ENCODE measurements at places on chromosomes 3 and 15. TPM values are rescaled to one million over a fixed set of nuclear protein-coding genes. Genes with fewer than 3 reads are reported as not detected.

GRCh38 chr3:62003835-62004234 is 369.5 kb downstream of the FEZF2 start:
- DNase-seq: no peak

DNA sequence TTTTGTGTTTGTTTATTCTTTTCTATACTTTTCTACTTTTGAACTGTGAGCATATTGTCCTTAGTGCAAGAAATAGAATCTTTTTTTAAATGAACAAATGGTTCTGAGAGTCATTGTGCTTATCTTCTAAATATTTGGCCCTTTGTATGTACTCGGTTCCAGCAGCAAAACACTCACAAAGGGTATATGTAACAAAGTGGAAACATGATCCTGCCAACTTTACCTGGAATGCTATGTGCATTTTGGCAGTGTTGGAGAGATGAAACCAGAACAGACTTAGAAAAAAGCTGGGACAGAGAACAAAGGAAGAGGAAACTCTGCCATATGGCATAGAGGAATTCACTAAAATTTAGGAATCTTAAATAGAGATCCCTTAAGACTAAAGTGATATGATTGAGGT is 150.1 kb downstream of the FGF12 start:
- no peak for DNase-seq

DNA sequence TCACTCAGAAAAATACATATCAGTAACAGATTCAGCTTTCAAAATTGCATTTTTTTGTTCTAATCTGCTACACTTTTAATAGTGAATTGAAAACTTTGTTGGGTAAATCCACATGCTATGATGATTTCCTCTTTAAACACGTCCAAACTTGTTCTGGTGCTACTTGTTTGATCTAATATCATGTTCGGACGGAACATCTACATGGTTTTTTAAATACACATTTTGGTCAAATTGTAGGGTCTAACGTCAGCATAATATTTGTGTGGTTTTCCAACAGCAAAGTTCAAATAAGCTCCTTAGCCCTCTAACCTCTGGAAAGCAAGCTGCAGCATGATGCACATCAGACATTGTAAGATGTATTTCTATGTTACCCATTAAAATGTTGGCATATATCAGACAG is 98.5 kb upstream of the OSTN start:
- DNase-seq: peak; percentile 71

MESP2 gene
- not detected for total RNA-seq

MYL3 gene
- total RNA-seq: not detected

CCNB2 gene
- total RNA-seq: 2.8 TPM

KLHL40 gene
- total RNA-seq: not detected

CORO2B gene
- total RNA-seq: 3.2 TPM

UBAP1L gene
- total RNA-seq: 2.3 TPM

MYEF2 gene
- total RNA-seq: 2.3 TPM

SERINC4 gene
- not detected for total RNA-seq

EPHB3 gene
- 18.4 TPM for total RNA-seq

SLC28A1 gene
- 0.17 TPM for total RNA-seq

RTP4 gene
- 0.19 TPM for total RNA-seq

Data from mammary epithelial cell (primary cell).